GOT3 (cell line): ENCODE measurements at places on chromosomes 16 and 17.

GRCh38 chr16:64132759-64133361 is 989.0 kb downstream of the CDH11 start:
- DNase-seq = no peak

- DNase-seq = no peak
Measured at GRCh38 chr16:5903153-5903552, 805.6 kb upstream of the EEF2KMT start.

GRCh38 chr16:52874042-52874441 is 178.7 kb downstream of the CHD9NB start:
- DNase-seq = no peak

DNA sequence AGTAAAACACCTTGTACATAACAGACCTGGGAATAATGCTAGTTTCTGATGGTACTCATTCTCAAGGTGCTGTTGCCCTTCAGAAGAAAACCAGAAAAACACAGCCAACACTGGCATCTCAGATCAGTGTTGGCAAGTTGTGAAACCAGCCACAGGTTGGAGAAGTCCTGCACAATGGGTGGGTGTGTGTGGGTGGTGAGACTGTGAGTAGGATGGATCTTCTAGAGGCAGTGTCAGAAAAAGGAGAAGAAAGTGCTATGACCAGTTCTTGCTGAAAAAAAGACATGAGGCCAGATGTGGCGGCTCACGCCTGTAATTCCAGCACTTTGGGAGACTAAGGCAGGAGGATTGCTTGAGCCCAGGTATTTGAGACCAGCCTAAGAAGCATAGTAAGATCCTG is 35.2 kb upstream of the SMIM36 start:
- DNase-seq = no peak

- no peak for DNase-seq
Measured at GRCh38 chr16:89197633-89198416, 2.5 kb downstream of the SLC22A31 start.

GRCh38 chr17:15651583-15652110 is 32.1 kb upstream of the FBXW10B start:
- DNase-seq = peak; percentile 84

GRCh38 chr17:77831474-77832179 is 126.9 kb upstream of the TNRC6C start:
- DNase-seq = no peak
